Endothelial cell (in vitro differentiated cells): ENCODE measurements at places on chromosomes 16 and 17.

GRCh38 chr17:44536090-44536953 lies 21.0 kb upstream of the FZD2 start:
- DNase-seq: no peak

DNA sequence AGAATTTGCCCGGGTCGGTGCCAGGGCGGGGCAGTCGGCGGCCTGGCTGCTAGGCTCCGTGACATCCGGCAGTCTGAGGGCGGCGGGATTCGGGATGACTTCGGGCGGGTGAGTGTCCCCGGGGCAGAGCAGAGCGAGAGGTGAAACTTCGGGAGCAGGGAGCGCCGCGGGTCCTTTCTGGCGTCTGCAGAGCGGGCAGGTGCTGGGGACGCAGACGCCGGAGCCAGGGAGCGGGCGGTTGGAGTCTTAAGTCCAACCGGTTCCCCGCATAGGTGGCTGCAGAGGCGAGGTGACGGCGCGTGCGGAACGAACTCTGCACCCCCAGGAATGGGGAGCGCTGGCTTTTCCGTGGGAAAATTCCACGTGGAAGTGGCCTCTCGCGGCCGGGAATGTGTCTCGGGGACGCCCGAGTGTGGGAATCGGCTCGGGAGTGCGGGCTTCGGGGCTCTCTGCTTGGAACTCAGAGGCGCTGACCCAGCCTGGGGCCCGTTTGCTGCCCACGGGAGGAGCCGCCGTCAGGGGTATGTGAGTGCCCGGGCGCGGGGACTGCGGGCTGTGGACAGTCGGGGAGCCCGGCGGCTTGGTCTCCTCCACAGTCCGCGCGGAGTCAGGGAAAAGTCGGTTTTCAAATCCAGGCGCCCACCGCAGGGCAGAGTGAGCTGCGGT lies at the start of gene B4GALNT2:
Gene B4GALNT2 (plus strand): TSS at position 71 of the 666 bp plus-strand sequence. CDS start 24 bp downstream, at position 95.
- peak; percentile 20 for DNase-seq

DNA sequence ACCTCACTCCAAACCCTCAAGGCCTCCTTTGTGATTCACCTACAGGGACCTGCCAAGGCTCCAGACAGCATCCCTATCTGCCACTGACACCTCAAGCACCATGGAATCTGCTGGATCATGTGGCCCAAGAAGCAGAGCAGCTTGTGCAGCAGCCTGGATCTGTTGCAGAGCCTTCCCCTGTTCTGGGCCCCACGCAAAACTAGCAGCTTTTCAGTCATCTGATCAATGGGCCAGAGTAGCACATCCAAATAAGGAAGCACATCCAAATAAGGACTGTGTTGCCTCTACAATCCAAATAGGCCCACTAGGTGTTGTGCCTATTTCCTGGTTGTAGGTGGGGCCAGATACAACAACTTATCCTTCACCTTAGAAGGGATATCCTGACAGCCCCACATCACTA lies 97.1 kb upstream of the GNAO1 start:
- no peak for DNase-seq

- DNase-seq: no peak
Measured at GRCh38 chr16:25035494-25036405, 20.6 kb upstream of the ARHGAP17 start.

GRCh38 chr17:83084621-83085056 lies 5.2 kb downstream of the METRNL start:
- DNase-seq: no peak

DNA sequence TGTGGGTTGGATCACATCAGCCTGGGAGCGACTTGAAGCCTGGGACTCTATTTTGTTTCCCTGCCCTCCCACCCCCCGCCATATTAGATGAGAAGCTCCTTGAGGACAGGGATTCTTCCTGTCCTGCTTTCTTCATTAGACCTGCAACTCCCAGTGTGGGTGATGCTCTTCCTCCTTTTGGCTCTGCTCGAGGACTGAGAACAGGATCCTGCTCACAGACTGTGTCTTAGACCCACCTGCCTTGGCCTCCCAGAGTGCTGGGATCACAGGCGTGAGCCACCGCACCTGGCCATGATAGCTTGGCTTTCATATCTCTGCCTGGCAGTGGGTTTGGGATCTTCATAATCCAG lies 21.5 kb upstream of the TNS4 start:
- DNase-seq: no peak

GRCh38 chr17:333626-334396 lies 18.8 kb downstream of the RPH3AL start:
- no peak for DNase-seq

- no peak for DNase-seq
Measured at GRCh38 chr16:53492503-53492902, 10.5 kb downstream of the AKTIP start.

GRCh38 chr16:69273009-69273408 lies 38.1 kb upstream of the VPS4A start:
- no peak for DNase-seq

DNA sequence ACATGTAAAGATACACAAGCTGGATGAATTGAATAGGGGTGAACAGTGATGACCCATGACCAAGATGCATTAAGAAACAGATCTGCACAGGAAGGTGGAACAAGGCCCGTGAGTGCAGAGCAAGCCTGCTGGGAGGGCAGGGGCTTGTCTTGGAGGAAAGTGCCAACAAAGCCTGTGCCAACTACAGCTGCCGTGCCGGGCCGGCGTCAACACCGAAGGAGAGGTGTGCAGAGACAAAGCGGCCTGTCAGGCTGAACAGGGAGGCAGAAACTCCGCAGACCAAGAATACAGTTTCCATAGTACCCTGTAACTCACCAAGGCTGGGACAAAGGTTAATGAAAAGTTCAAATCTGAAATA lies 46.7 kb downstream of the ANKRD11 start:
- DNase-seq: no peak

GRCh38 chr17:71802663-71803062 lies 318.2 kb upstream of the SOX9 start:
- no peak for DNase-seq

- no peak for DNase-seq
Measured at GRCh38 chr17:27346228-27346899, 52.5 kb downstream of the WSB1 start.

GRCh38 chr17:60743799-60744198 lies 66.1 kb downstream of the BCAS3 start:
- no peak for DNase-seq

GRCh38 chr17:66943484-66943883 lies 21.0 kb upstream of the CACNG4 start:
- no peak for DNase-seq

GRCh38 chr17:58246104-58246740 lies 7.8 kb downstream of the LPO start:
- no peak for DNase-seq

DNA sequence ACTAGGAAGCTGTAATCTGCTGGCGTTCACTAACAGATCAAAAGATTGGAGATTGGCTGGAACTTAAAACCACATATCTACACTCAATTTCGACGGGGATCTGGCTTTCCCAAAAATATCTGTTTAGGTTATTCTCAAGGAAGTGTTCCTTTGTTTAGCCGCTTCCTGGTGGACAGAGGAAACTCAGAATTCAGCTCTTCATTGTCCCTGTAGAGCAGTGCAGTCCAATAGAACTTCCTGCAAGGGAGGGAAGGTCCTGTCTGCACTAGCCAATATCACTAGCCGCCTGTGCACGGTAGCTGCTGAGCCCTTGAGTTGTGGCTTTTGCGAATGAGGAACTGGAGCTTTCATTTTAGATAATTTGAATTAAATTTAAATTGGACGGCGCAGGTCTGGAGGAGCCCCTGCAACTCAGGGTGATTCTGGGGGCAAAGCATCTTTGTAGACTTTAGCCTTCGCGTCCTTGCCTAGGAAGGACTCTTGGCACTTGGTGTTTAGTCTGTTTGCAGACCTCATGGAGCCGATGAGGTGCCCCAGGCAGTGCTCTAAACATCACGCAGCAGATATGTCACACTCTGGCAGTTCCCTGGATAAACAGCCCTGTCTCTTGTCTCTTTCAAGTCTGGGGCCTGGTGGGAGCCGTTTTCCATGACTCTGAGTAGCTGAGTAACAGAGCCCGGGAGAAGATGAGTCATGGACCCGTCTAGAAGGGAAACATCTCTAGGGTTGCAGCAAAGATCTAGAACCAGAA lies 122.2 kb downstream of the CCDC182 start:
- peak; percentile 12 for DNase-seq

GRCh38 chr17:79650861-79651260 lies 40.0 kb upstream of the RBFOX3 start:
- DNase-seq: no peak

GRCh38 chr17:66647391-66647983 lies 187.4 kb upstream of the CACNG5 start:
- DNase-seq: no peak

DNA sequence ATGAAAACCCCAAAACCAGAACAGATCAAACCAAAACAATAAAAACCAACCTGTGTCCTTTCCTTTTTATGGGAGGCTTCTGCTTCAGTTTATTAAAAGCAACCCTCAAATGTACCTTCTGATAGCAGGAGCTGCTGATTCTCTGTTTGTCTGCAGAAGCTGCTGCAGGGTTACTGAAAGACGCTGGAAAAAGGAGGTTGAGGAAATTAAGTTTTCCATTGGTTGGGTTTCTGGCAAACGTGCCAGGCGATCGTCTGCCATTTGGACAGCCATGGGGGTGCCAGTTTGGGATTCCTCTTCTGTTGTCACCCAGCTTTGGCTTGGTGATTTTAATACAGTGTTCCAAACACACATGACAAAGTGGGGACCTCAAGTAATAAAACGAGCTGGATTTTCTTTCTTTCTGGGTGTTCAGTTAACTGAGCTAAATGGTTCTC lies 185.4 kb upstream of the ZFHX3 start:
- no peak for DNase-seq

DNA sequence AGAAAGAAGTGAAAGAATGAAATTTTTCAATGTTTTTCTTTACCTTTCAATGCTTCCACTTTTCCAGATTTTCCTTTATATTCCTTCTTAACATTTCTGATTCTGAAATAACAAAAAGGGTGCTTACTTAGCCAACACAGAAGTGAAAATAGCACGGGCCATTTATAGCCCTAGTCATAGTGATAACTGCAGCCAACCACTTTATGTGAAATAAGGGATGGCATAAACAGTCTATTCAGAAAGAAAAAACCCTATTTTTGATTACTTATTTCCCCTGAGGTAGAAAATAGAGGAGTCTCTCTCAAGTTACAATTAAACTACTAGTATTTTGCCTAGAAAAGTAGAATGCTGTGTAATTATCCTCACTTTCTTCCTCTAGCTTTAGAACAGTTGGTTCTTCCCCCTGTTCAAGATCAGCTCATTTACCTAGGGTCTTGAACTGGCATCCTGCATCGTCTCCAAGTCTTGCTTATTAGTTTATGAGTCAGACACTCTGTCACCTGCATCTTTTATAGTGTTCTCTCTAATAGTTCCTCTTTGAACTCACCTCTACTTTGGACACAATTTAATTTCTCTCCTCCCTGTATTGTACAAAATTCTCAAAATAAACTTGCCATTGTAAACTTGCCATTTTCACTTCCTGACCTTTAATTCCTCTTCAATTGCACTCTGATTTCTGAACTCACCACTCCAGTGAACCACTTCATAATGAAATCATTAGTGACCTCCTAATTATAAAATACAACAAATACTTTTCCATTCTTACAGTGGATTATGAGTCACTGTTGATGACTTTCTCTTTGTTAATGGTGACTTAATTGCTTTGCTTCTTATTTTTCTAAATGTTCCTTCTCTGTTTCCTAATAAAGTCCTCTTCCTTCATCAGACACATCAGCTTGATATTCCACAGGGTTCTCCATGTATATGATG lies 23.6 kb downstream of the ABCA6 start:
- no peak for DNase-seq

GRCh38 chr17:75915268-75915667 lies 10.6 kb upstream of the MRPL38 start:
- no peak for DNase-seq

DNA sequence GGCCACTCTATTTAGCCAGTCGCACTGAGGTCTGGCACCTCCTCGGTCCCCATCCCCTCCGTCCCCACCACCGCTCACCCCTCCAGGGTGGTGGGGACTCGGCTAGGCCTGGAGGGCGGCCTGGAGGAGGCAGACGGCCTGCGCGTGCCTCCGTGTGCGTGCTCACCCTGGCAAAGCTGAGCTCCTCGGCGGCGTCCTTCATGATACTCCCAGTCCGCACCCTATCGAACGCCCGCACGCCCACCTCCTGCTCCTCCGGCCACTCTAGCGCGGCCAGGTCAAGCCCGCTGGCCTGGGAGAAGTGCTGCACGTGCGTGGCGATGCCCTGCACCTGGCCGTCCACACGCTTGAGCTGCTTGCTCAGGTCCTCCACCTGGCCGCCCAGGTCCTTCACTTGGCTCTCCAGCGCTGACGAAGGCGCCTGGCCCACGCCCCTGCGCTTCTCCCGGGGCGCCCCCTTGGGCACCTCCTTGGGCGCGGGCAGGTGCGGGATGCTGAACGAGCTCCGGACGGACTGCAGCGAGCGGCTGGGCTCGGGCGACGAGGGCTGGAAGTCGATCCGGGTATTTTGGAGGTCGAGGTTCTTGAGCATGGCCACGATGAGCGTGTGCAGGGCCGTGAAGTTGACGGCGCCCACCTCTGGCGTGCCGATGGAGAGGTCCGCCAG lies 644 bp downstream of the QRICH2 start:
- no peak for DNase-seq

DNA sequence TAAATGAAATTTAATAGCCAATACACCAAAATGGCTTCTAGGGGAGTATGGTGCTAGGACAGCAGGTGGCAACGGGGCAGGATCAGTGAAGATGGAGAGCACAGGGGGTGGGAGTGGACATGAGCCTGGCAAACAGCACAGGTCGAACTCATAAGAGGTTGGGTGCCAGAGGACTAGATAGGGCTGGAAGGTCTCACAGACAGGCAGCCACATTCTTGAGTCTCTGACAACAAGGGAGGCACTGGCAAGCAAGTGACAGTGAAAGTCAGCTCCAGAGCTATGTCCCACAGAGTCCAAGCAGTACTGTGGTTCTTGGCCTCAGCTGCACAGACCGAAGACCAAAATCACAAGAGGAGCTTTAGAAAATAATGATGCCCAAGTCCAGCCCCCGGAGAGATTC lies 61.2 kb downstream of the USP31 start:
- DNase-seq: no peak

DNA sequence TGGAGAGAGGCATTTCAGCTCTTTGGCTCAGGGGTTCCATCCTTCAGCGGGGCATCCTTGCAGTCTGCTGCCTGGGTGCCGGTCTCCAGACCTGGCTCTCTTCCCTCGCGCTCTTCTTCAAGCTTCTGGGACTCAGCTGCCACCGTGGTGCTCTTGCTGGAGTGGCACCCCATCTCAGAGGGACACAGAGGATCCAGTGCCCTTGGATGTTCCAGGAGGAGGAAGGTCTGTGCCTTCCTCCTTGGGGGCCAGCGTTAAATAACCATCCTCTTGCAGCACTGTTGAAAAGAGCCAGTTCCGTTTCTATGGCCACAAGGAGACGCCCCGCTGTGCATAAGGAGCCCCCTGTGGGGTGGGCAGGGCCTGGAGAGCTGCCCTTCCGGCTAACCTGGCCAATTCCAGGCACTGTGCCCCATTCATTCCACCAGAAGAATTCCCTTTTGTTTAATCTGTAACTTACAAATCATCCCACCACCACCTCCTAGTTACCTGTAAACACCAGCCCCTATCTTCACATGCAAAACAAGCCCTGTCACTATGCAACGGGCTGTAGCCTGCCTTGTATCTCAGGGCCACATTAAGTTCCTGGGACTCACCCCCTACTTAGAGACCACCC lies 8.6 kb downstream of the CHD9NB start:
- DNase-seq: no peak
